ENCODE measurements at places on chromosomes 5 and 9. TPM values are rescaled to one million over a fixed set of nuclear protein-coding genes. Genes with fewer than 3 reads are reported as not detected.

- no peak for DNase-seq
Observed at GRCh38 chr5:125050926-125051325, 304.5 kb upstream of the ZNF608 start.

DNA sequence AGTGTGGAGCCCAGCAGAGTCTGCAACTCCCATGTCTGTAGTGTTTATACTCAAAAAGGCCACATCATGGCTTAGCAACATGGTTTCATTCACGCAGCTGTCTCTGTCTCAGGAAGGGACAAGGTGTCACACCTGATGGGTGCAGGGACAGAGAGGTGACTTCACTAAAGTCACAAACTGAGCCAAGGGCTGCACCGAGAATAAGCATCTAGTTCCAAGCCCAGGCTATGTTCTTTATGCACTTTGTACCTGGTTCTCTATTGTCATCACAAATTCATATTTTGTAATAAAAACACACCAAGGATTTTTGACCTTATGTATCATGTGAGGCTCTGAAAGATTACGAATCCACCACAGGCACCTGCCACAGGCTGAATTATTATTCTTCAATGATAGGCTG, 64.9 kb upstream of the STK32A start:
- DNase-seq, result no peak

DNA sequence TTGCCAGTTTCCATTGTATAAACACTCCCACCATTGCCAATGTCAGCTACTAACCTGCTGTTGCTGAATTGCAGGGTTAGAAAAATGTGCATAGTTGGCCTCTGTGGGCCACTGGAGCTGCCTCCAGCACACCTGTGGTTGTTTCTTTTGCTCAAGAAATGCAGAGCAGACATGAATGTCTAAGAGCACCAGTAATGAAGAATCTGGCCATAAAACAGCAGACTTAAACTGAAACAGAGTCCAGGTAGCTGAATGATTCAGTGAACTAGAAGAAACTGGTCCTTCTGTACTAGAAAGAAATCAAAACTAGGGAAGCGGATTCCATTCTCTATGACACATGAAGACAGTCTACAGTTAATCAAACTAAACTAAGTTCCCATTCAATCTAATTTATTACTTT, 48.2 kb downstream of the NUDT12 start:
- no peak for DNase-seq

GRCh38 chr5:77844623-77845323, 68.6 kb upstream of the TBCA start:
- no peak for DNase-seq

CDHR2 gene
- total RNA-seq, result 21.8 TPM

- DNase-seq, result no peak
Observed at GRCh38 chr5:34652466-34652865, 3.7 kb upstream of the RAI14 start.

All from liver (tissue), 10 donors.